Stimulated activated CD8-positive, alpha-beta memory T cell treated with anti-CD3 and anti-CD28 coated beads, Interleukin-12 subunit alpha, Interleukin-12 subunit beta, amount 100 ng/mL, for 4 hours (primary cell): ENCODE measurements at places on chromosomes 13 and 19.

DNA sequence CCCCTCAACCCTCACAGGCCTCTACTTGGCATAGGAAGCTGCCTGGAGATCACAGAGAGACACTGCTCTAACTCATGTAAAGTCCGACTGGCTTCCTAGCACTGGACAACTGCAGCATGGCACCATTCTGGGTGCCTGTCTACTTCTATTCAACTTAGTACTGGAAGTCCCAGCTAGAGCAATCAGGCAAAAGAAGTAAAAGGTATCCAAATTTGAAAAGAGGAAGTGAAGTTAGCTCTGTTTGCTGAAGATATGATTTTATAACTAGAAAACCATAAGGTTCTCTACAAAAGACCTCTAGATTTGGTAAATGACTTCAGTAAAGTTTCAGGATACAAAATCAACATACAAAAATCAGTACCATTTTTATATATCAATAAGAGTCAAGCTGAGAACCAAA is 1017.6 kb downstream of the PCDH9 start:
- DNase-seq, result no peak

DNA sequence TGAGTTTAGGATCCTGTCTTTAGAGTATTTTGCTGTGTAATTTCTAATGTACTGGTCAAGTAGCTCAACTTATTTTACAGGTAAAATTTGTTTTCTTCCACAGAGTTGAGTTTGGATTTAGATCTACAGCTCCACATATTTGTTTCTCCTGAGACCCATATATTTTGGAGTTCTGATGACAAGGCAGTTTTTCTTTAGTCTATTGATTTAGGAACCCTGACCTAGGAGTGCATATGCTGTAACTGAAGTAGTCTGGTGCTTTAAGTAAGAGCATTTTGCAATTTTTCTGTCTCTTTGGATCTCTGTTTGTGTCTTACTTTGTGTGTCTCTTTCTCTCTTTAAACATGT is 19.5 kb upstream of the SPRY2 start:
- DNase-seq, result no peak

DNA sequence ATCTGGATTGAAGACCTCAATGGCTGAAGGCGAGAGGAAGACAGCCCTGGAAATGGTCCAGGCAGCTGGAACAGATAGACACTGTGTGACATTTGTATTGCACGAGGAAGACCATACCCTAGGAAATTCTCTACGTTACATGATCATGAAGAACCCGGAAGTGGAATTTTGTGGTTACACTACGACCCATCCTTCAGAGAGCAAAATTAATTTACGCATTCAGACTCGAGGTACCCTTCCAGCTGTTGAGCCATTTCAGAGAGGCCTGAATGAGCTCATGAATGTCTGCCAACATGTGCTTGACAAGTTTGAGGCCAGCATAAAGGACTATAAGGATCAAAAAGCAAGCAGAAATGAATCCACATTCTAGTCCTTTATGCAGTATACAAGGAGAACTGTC is 1.2 kb downstream of the POLR1D start:
- DNase-seq, result no peak

GRCh38 chr13:27014406-27015359 is 156.9 kb downstream of the USP12 start:
- no peak for DNase-seq

GRCh38 chr19:3975144-3975543 is 4.2 kb upstream of the DAPK3 start:
- DNase-seq, result no peak

- DNase-seq, result no peak
These were observed 23.2 kb upstream of the CRTC1 start for GRCh38 chr19:18660051-18660910.

GRCh38 chr13:111548805-111549204 is 228.4 kb downstream of the TEX29 start:
- no peak for DNase-seq

DNA sequence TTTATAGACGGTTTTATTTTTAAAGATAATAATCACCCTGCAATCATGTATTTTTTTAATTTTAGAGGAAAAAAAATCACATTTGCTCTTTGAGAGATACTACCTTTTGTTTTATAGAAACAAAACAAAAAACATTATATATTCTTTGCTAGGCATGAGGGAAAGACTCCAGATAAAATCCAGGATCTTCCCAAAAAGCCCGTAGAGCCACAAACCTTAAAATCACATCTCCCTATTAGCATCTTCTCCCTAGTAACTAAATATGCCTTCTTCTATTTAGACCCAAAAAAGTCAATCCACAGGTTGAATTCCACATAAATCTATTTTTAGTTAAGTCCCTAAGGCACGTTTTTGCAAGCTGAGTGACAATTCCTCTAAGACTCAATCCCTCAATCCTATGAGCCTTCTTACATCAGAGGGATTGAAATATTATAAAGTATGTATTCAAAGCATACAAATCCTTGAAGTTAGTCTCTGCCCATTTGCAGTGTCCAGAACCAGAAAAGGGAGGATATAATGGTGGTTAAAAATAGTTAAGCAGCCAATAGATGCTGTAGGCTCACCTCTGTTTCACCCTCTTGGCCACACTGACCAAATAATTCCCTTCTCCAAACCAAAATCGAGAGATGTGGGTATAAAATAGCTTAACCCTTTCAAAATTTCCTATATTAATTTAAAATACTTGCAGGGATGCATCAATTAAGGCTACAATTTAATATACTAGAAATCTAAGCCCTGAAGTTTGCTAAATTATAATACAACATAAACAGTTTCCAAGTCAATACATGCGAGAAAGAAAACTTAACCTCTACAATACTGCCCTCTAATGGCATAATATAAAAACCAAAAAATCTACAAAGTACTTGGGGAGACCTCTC is 64.0 kb downstream of the SERP2 start:
- DNase-seq, result no peak

DNA sequence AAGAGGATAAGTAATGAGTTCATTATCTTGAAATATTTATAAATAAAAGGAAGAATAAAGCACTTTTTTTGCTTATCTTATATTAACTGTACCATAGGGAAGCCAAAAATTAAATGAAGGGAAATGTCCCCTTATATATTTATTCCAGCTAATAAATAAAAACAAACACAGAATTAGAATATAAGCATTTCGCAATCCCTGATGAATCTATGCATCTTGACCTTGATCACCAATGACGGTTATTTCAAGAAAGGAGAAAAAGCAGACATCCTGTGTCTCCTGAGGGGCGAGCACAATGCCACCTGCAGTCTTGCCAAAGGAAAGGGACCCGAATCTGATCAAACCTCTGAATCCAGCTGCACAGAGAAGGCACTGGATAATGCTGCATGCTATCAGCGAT is 29.3 kb upstream of the IRS2 start:
- DNase-seq, result no peak

- no peak for DNase-seq
These were observed 1299.2 kb upstream of the SPRY2 start for GRCh38 chr13:81639984-81640582.

DNA sequence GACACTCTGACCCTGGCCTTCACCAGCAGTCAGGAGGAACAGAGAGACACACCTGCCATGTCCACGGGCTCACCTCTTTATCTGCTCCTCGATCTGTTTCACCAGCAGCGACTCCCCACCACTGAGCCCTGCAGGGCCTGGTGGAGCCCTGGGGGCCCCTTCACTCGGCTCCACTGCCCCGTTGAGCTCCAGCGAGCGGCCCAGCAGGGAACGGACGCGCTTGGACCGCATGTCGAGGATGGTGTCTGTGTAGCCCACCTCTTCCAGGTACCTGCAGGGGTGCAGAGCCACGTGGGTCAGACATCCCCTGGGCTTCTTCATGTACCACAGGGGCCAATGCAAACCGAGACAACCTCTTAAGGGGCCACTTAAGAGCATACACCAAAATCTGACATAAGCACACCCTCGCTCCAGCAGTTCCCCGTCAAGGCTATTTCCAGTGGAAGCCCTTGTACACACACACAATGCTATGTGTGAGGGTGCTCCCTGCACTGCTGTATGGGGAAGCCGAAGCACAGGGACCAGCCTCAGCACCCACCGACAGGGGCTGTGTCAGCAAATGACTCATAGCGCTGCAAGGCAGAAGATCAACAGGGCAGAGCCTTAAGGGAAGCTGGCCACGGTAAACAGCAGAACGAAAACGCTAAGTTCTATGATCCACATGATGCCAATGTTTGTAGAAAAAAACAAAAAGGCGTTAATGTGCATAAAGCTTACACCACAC is 12.7 kb upstream of the FKRP start:
- DNase-seq, result no peak

DNA sequence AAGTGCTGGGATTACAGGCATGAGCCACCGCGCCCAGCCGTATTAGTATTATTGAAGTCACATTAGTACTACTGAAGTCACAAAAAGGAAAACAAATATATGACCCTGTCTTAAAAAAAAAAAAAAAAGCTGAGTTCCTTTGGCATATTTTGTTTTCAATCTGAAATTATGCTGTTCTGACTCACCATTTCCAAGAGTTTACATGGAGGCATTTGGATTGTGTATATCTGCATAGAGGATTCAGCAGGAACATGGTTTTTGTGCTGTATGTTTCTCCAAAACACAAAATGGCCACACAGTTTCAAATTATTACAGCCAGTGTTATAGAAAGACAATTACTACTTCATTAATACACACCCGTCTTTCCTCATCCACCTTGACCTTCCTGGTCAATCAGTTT is 103.5 kb upstream of the TSC22D1 start:
- no peak for DNase-seq

DNA sequence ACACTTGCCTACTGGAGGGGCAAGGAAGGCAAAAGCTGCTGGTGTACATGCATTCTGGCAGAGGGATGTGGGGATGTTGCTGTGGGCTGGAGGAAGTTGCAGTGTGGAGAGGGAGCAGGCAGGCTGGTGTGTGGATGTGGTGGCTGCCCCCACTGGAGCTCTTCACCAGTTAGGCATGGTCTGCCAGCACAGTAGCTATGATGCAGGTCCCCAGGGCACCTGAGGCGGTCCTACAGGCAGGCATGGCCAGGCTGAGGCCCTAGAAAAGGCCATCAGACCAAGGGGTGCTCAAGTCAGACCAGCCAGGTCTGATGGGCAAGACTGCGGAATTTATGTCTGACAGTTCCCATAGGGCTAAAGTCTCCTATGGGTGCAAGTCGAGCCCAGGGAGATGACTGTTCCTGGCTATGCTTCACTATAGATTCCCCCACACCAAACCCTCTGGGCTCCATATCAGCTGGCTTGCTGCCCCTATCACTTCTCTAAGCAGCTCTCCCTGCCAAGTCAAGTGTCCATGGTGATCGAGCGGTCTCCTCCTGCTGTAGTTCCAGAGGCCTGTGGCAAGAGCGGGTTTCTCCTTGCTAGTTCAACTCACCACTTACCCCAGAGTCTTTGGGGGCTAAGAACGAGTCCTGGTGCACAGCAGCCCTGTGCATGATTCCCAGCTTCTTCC is 473.1 kb downstream of the TDRD3 start:
- DNase-seq, result no peak

DNA sequence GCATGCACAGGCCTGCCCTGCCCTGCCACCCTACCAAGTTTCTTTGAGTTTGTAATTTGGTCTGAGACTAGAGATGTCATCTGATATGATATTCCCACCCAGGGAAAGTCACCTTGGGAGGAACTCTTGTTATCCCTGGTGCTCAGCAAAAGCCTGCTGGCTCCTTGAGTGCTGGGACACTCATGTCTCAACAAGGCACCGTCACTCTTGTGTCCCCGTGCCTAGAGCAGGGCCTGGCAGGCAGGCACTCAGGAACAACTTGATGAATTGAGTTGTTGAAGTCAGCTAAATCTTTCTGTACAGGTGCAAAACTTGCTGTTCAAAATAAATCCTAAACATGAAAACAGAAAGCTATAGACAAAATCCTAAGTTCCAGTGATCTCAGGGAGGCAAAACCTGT is 345.4 kb downstream of the KCNRG start:
- no peak for DNase-seq

DNA sequence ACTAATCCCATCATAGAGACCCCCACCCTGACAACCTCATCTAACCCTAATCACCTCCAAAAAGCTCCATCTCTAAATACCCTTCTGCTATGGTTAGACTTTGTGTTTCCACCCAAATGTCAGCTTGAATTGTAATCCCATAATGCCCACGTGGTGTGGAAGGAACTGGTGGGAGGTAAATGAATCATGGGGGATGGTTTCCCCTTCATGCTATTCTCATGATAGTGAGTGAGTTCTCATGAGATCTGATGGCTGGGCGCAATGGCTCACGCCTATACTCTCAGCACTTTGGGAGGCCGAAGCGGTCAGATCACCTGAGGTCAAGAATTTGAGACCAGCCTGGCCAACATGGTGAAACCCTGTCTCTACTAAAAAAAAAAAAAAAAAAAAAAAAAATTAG is 2.6 kb downstream of the VMAC start:
- no peak for DNase-seq

GRCh38 chr13:51643882-51644281 is 59.6 kb downstream of the WDFY2 start:
- no peak for DNase-seq

- DNase-seq, result peak; percentile 42
These were observed 1.4 kb downstream of the ING1 start for GRCh38 chr13:110714797-110715394.

GRCh38 chr13:88932950-88933349 is 1261.8 kb downstream of the SLITRK5 start:
- DNase-seq, result no peak

- no peak for DNase-seq
These were observed 79.7 kb downstream of the ESD start for GRCh38 chr13:46717275-46717674.

DNA sequence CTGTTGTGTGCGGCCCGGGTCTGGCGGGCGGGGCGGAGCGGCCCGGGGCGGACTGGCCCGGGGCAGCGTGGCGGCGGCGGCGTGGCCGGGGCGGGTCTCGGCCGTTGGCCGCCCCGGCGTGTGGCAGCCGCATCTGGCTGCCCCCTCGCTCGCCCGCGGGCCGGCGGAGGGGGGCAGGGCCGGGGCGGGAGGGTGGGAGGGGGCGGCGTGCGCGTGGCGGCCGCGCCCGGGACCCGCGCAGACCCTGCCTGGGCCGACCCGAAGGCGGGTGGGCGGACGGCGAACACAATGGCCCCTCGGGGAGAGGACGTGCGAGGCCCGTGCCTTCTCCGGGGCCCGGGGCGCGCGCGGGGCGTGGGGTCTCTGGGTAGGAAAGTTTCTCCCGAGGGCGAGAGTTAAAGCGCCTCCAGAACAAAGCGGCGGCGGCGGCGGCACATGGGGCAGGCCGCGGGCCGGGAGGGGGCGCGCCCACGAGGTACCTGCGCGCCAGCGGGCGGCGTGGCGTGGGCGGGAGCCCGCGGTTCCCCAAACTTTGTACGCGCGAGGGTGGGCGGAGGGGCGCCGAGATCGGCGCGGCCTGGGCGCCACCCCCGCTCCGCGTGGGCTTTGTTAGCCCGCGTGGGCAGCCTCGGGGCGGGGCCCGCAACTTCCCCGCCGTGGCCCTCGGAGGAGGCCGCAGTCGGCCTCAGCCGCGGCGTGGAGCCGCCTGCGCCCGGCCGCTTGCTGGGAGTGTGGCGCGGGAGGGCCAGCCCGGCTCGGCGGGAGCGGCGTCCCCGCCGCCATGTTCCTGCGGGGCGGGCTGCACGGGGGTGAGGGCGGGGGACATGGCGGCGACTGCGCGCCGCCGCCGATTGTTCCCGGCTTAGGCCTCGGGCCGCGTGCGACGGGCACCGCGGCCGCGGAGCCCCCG is 764 bp downstream of the MIR17HG start:
- peak; percentile 78 for DNase-seq
